Left forelimb (tissue), 1 donor: ENCODE measurements at places on chromosomes 7 and 10.

GRCh38 chr7:29569648-29570047 lies 6.0 kb downstream of the PRR15 start:
- no peak for DNase-seq

GRCh38 chr10:103626178-103626577 lies 132.7 kb downstream of the NEURL1 start:
- DNase-seq: no peak

DNA sequence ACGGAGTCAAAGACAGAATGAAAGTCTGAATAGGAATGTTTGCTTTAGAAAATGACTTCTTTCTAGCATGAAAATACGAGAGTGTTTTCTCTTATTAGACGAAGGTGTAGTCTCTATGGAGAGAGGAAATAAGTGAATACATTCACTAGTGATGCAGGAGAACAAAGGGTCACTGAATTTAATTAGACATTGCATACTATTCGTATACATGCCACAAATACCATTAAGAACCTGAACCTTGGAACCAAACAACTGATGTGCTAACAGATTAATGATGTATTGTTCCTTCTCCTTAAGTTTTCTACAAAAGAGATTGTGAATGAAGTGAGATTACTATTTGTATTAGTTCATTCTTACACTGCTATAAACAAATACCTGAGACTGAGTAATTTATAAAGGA lies 10.3 kb downstream of the THAP5 start:
- no peak for DNase-seq

DNA sequence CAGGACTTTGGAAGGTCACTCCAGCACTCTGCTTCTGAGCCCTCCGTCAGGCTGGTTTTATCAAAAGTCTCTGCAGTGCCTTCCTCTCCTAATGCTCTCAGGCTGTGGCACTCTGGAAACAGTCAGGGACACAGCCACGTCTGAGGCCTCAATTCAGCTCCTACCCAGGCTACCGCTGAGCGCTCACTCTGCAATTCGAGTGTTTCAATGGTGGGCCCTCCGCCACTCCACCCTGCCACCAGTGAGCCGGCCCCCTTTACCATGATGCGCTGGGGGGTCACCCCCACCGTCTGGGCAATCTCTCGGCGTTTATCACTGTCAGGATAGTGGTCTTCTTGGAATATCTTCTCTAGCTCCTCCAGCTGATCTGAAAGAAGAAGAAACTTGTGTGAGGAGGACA lies 3.5 kb downstream of the NOBOX start:
- no peak for DNase-seq

- no peak for DNase-seq
Measured at GRCh38 chr10:75658496-75658895, 227.1 kb downstream of the LRMDA start.

DNA sequence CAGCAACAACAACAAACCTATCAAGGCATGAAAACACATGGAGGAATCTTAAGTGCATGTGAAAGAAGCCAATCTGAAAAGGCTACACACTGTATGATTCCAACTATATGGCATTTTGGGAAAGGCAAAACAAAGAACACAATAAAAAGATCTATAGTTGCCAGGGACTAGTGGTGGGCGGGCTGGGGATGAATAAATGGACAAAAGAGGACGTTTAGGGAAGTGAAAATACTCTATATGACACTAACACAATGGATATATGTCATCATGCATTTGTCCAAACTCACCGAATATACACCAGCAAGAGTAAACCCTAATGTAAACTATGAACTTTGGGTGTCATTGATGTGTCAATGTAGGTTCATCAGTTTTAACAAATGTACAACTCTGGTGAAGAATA lies 89.1 kb downstream of the SEMA3E start:
- DNase-seq: no peak

DNA sequence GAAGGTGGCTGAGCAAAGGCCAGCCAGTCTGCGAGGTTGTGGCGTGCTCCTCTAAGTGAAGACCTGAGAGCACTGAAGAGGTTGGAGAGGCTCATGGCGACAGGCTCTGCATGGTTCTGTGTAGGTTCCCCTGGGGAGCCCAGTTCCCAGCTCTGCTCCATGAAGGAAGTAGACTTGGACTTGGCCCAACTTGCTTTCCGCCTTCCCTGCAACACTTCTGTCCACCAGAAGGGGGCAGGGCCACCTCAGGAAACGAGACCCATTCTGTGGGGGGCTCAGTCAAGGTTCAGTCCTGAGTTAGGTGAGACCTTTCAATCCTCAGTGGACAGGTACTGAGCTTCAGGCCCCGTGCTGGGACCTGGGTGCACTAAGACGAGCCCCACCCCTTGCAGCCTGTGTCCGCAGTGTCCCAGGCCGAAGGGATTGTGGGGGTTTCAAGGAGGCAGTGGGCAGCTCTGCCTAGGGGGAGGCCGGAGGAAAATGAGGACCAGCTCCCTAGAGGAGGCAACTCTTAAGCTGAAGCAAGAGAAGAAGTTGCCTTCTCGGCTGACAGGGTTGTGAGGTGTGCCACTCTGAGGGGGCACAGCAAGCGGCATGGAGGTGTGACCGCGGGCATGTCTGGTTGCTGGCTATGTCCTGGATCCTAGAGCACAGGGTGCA lies 15.0 kb upstream of the PCBD1 start:
- peak; percentile 76 for DNase-seq

DNA sequence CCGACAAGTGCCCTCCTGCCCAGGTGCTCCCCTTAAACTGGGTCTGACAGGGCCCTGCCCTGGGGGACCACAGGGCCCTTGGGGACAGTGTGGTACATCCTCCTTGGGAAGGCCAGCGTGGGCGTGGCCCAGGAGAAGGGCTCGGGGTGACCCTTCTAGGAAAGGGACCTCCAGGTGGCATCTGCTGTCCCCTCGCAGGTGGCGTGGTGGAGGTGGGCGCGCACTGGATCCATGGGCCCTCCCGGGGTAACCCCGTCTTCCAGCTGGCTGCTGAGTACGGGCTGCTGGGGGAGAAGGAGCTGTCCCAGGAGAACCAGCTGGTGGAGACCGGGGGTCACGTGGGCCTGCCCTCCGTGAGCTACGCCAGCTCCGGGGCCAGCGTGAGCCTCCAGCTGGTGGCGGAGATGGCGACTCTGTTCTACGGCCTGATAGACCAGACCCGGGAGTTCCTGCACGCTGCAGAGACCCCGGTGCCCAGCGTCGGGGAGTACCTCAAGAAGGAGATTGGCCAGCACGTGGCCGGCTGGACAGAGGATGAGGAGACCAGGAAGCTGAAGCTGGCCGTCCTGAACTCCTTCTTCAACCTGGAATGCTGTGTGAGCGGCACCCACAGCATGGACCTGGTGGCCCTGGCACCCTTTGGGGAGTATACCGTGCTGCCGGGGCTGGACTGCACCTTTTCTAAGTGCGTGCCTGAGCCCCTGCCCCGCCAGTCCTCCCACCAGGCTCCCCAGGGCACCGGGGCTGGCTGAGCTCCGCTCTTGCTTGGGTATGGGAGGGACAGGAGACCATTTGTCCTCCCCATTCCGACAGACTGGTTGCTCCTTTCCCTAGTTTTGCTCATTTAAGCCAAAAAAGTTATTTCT lies 972 bp downstream of the PAOX start:
- DNase-seq: no peak

- DNase-seq: no peak
Measured at GRCh38 chr7:43042302-43042701, 70.1 kb upstream of the HECW1 start.

- DNase-seq: no peak
Measured at GRCh38 chr10:77350711-77351119, 286.9 kb downstream of the KCNMA1 start.

DNA sequence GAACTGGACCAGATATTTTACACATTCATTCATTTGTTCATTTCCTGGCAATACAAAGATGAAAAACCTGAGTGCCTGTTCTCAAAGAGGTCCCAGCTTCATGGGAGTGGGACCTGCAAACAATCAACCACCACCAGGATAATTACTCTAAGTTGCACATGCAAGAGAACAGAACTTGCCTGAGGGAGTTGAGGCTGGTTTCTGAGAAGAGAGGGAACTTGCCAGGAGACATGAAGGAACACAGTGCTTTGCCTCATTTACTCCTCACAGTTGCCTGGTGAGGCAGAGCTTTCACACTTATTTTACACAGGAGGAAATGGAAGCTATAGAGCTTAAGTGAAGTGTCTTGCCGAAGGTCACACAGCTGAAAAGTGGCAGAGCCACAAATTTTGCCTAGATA lies 170.1 kb downstream of the SORCS3 start:
- no peak for DNase-seq

DNA sequence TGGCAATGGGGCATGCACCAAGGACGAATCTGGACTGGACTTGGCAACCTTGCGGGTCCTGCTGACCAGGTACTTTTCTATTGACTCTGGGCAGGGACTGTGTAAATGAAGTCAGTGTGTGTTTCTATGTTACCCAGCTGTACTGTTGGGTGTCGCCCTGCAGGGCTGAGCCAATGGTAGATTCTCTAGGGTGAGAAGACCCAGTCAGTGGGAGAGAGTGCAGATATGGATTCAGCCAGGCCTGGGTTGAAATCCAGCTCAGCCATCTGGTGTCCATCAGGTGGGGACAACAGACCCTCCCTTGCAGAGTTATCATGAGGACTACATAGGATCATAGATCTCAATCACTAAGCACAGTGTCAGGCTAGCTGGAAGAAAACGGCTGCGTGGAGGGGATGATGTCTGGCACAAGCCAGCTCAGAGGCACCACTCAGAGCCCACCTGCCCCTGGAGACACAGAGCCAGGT lies 4.9 kb upstream of the PPIF start:
- DNase-seq: peak; percentile 49

DNA sequence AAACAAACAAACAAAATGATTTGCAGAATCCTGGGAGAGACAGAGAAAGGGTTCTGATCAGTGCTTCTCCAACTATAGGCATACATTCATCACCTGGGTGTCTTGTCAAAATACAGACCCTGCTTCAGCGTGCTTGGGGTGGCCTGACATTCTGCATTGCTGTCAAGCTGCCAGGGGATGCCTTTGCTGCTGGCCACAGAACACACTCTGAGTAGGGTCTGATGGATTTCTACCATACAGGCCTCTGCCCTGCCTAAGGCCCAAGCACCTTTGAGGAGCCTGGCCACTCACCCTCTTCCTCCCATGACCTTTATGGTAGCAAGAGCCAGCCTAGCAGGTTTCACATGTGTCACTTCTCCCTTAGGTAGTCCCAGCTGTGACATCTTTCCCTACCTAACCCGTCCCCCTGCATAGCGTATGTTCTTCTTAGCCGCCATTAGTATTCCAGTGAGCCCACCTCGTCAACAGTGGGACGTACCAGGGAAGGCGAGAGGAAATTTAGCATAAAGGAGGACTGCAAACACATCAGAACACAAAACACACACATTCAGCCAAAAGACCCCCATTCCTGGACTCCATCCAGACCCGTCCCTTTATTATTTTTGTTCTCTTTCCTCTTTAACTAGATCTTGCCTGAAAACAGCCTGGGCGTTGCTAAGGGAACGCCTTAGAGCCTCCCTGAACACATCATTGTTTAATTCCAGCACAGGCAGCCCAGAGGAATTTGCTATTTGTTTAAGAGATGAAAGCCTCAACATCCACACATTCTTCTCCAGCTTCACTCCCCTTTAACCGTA lies 43.9 kb upstream of the PODXL start:
- DNase-seq: no peak

DNA sequence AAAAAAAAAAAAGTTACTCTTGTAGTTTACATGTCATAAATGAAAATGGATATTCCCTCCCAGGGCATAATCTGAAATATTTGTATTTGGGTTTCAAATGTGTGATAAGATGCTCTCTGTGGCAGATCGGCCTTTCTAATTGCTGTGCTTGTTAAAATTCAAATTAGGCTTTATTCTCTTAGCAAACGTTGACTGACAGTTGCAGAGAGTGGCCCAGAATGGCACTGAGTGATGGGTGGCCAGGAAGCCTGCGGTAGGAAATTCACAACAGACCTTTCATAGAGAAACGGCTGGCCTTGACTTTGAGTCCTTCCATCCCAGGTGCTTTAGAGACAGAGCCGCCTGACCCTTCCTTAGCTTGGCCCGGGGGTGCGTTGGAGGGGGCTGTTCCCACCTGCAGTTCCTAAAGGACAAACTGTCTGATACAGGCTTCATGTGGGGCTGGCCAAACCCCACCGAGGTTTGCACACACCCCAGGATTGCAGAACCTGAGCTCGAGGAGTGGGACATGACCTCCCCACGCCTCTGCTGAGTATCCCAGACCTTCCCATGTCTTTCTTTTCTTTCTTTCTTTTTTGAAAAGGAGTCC lies 152.7 kb downstream of the CUX1 start:
- no peak for DNase-seq

DNA sequence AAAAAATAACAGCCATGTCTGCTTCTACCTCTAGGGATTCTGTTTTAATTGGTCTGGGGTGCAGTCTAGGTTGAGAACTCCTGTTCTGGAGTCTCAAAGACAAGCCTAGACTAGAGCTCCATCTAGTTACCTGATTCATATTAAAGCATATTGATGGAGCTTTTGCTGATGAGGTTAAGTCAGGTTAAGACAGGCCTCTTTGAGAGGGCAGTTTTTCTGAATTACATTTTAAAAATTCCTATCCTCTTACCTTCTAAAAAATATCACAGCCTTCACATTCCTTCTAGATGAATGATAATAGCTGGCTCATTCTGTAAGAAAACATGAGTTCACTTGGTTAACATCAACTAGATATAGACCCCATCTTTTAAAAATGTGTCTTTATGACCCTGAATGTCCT lies 28.9 kb downstream of the MGAM start:
- no peak for DNase-seq

DNA sequence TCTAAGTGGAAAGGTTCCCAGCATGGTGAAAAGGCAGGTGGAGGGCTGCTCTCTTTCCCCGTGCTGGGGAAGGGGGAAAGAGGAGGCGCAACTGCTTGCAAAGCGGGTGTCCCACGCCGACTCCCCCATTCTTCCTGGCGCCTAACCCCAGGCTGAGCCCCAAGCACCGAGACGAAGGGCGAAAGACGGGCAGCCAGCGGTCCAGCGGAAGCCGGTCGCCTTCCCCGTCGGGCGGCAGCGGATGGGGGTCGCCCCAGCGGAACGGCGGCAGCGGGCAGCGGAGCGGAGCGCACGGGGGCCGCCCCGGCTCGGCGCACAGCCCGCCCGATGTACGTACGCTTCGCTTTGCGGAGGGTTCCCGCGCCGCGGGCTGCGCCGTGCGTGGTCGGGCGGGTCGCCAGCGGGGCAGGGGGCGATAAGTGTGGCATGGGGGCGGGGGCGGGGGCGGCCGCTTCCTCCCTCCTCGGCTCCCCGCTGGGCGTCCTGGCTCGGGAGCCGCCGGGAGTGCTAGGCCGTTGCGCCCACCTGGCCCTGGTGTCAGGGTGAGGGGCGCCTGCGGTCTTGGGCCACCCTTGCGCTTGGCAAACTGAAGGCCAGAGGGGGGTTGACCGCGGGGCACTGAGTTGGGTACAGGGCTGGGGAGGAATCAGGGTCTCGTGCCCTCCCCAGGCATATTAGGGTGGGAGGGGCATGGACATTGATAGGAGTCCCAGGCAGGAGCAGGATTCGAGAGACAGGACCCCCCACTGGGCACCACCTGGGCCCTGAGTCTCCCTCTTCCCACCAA lies 35.2 kb upstream of the HSPB1 start:
- peak; percentile 64 for DNase-seq

DNA sequence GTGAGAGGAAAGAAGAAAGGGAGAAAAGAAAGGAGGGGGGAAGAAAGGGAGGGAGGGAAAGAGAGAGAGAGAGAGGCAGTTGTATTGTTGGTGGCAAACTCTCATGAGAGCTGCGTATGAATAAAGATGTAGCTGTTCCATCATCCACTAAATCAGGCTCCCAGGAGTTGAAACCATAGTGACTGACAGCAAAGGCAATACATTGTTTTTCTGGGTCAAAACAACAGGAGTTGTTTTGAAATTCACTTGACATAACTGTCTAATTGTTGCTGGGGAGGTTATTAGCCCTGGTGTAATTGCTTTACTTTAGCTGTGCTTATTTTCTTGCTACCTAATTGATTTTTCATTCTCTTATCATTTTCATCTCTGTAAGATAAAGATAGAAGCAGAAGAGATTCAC lies 173.4 kb downstream of the NPSR1 start:
- no peak for DNase-seq

GRCh38 chr10:98417481-98417959 lies 2.5 kb upstream of the PYROXD2 start:
- no peak for DNase-seq
